ENCODE measurements at places on chromosomes 1 and 21.

DNA sequence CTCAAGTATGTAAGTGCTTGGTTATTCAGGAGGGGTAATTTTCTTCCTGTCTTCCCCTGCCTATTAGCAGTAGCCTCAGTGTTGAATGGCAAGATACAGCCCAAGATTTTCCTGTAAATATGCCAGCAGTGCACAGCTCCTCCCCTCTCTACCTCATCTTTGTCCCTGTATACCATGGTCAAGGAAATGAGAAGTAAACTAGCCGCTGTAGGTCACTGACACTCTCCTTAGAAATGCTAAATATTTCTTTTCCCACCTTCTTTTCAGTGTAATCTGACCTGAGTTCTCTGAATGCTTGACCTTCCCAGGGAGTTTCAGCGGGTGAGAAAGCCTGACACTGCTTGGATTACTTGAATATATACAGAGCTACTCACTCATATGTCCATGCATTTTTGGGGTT lies 84.1 kb upstream of the ZNF326 start:
- peak; percentile 97 for DNase-seq

- DNase-seq: no peak
Observed at GRCh38 chr1:155966135-155966534, 12.2 kb downstream of the ARHGEF2 start.

DNA sequence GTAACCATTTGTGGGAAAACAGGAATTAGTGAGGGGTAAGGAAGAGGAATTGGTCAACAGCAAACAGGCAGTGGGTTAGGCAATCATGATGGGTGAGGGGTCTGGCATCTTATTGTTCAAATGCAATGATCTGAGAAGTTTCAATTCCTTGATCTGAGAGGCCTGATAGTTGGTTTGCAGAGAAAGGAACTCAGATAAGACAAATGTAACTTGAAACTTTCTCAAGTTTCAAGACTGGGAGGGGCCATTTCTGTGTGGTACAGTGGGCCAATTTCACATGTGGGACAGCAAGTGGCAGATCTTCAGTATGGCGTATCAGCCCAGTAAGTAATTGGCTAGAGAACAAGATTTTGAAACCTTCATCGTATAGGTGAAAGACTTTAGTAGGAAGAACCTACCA lies 102.5 kb downstream of the XPR1 start:
- DNase-seq: no peak

GRCh38 chr1:228243093-228243492 lies 35.2 kb downstream of the OBSCN start:
- DNase-seq: no peak

DNA sequence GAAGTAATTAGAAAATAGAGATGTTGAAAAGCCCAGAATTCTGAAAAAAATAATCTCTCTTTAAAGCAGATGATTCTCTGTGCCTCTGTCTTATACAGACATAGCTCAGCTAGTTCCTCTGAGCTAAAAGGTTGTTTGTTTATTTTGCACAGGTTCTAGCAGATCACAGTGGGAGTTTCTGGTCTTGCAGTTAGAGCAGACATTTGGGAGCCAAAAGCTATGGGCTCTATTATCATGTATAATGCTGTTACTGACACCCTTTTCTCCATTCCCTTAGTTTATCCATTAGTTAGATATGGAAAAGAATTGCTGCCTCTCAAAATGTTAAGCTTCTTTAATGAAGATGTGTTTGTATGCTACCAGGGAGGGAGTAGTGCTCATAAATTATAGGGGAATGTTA lies 20.5 kb upstream of the CD55 start:
- no peak for DNase-seq

GRCh38 chr1:174225499-174226204 lies 66.3 kb downstream of the RABGAP1L start:
- DNase-seq: no peak

- DNase-seq: no peak
Observed at GRCh38 chr1:164562061-164562460, 3.1 kb downstream of the PBX1 start.

- no peak for DNase-seq
Observed at GRCh38 chr1:78090472-78091133, 44.8 kb downstream of the GIPC2 start.

- no peak for DNase-seq
Observed at GRCh38 chr1:8627728-8628127, 189.7 kb downstream of the RERE start.

DNA sequence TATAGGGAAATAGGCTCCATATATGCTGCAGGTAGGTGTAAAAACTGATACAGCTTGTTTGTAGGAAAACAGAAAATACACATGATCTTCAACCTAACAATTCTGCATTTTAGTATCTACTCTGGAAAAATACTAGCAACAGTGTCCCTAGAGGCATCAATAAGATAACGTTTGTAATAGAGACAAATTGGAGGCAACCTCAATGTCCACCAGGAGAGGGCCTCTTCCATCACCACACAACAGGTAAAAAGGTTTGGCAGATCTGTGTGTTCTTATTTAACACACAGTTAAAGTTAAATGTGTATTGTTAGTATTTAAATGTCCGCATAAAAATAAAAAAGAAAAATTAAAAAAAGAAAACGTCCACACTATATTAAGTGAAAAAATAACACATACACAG lies 5.4 kb downstream of the EIF2D start:
- DNase-seq: no peak

DNA sequence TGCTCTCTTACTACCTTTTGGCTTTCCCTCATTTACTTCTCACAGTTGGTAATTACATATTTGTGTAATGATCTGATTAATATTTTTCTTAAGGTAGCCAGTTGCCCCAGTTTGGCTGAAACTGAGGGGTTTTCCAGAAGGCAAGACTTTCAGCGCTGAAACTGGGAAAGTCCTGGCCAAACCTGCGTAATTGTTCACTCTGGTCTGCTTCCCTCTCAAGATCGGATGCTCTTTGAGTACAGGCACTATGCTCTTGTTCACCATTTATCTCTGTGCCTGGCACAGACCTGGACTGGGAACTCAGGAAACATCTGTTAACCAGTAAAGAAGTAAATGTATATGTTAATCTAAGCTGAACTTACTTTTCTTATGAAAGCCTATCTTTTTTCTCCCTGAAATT lies 209.6 kb upstream of the HOOK1 start:
- no peak for DNase-seq

DNA sequence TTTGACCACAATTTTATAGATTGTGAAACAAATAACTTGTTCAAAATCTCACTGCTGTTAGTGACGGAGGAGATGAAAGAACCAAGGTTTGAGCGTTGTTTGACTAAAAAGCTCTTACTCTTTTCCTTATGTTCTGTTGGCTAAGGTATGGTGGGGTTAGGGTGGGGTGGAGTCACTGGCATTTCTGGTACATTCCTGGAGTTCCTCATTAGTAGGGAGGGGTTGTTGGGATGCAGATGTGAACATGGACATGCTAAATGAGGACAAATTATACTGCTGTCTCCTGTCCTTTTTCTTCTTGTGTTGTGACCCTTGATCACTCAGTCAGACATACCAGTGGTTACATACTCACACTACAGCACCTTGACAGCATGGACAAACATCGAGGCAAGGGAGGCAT lies 26.2 kb upstream of the CD1D start:
- DNase-seq: no peak

DNA sequence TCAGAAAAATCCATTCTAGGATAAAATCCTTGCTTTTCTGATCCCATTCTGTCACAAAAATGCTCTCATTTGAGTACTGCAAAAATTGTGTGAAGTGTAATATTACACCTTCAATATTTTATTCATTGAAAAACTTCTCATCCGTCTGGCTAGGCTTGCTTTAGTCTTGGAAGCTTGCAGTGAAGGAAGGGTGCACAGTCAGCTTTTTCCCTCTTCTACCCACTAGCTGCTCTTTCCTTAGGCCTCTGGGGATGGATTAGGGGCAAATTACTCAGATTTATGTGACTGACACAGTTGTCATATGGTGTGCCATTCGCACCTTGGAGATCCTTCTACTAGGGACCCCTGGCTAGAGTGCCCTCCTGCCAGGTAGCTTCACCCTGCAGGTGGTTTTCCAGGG lies 32.1 kb downstream of the OVAAL start:
- DNase-seq: no peak

GRCh38 chr1:80445033-80445432 lies 1355.7 kb upstream of the ADGRL2 start:
- no peak for DNase-seq

Data from HS-27A (cell line).